ENCODE measurements at places on chromosomes 13 and 19.

DNA sequence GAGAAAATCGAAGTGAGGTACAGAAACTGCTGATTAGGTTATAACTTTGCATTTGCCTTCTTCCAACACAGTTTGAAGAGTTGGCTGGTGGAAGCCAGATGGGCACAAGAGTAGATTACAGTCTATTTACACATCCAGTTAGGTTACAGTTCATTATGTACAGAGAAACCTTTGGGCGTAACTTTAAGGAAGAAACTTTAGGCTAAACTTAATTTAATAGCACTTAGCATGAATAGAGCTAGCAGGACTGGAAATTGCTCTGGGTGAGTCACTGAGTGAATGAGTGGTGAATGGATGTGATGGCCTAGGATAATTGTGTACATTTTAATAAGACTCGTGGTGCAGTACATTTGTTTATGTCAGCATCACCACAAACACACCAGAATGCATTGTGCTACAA lies 62.9 kb upstream of the KLHL1 start:
- DNase-seq: no peak

DNA sequence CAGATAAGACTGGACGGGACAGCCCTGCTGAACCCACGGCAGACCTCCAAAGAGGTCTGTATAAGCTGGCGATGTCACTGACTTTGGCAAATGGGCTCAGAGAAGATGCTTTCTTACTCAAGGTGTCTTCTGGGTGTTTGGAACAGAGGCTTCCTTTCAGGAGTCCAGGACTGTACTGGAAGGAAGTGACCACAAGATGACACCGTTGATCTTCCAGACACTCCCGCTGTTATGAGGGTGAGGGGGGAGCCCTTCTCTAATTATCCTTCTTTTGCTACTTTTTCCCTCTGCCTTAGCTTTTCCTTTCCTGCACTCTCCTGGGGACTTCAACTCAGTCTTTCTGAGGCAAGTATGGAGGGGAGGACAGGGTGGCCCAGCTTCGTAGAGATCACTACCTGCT lies 65.2 kb upstream of the ZNF599 start:
- no peak for DNase-seq

DNA sequence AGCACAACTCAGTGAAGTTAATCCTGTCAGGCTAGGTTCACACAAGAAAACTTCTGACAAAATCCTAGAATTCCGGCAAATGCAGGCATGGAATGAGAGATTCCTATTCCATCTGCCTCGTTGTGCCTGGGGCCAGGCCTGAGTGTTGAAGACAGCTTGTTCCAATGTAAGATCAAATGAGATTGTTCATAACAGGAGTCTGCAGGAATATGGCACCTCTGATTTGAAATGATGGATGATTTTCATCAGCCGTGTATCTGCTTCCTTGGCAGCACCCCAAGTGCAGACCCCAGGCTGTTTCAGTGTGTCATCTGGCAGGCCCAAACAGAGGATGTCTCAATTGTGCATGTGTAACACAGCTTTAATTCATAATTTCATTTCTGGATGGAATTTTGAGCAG lies 35.3 kb upstream of the SACS start:
- DNase-seq: peak; percentile 65

DNA sequence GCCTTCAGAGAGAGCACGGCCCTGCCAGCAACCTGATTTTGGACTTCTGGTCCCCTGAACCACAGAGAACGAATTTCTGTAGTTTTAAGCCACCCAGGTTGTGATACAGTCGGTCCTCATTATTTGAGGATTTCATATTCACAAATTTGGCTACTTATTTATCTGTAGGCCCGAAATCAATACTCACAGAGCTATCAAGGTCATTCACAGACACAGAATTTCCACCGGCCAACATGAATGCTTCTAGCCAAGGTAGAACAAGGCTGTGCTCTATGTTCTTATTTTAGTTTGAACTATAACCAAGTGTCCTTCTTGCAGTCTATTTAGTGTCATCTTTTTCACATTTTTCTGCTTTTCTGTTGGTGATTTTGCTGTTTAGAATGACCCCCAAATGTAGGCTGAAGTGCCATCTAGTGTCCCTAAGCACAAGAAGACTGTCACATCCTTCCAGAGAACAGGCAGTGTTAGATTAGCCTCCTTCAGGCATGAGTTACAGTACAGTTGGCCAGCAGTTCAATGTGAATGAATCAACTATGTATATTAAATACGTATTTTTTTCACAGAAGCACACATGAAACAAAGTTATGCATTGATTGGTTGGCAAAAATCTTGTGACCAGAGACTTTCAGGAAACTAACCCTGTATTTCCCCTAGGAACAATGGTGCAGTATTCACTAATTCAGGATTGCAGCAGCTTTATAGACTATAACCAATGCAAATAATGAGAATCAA lies 63.5 kb downstream of the C13orf42 start:
- no peak for DNase-seq

GRCh38 chr13:28820099-28821051 lies at the start of gene MTUS2:
Gene MTUS2 (plus strand): TSS chr13:28820339.
- DNase-seq: no peak

GRCh38 chr13:29324601-29325000 lies 270.9 kb downstream of the SLC7A1 start:
- no peak for DNase-seq

DNA sequence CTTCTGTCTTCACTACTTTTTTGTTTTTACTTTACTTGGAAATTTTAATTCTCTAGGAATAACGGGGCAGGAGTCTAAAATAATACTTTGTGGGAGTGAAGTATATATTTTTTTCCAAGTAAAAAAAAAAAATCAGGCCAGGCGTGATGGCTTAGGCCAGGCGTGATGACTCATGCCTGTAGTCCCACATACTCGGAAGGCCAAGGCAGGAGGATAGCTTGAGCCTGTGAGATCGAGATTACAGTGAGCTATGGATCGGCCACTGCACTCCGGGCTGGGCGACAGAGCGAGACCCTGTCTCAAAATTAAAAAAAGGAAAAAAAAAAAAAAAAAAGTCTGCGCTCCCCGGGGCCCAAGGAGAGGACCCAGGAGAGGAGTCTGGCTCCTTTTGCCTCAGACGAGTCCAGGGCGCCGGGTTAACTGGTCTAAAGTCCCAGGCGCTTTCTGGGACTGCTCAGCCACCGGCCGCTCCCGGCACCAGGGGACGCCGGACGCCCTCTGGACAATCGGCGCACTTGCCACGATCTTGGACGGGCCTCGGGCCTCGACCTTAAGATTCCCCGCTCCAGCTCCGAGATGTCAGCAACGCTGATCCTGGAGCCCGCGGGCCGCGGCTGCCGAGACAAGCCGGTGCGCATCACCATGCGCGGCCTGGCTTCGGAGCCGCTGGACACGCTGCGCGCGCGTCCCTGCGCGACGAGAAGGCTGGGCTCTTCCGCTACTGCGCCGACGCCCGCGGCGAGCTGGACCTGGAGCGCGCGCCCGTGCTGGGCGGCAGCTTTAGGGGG lies 2.7 kb upstream of the ZFP82 start:
- DNase-seq: no peak

DNA sequence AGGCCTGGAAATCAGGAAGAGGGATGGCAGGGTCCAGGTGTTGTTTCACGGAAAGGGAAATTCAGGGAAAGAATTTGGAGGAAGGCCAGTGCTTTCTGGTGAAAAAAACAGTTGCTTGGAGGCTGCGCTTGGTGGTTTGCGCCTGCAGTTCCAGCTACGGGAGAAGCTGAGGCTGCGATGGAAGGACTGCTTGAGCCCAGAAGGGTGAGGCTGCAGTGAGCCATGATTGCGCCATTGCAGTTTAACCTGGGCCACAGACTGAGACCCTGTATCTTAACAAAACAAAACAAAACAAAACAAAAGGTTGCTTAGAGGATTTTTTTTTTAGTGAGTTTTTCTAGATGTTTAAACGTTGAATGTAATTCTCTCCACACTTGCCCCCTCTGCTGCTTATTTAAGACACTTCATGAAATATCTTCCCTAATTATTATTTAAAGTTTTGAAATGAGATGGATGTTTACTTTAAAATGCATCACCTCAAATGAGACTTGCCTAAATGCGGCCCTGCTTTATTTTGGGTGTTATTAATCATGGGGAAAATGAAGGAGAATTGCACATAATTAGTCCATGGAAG lies 75.4 kb upstream of the TRPC4 start:
- DNase-seq: no peak

- no peak for DNase-seq
Observed at GRCh38 chr19:14479975-14480699, 5.0 kb upstream of the PTGER1 start.

DNA sequence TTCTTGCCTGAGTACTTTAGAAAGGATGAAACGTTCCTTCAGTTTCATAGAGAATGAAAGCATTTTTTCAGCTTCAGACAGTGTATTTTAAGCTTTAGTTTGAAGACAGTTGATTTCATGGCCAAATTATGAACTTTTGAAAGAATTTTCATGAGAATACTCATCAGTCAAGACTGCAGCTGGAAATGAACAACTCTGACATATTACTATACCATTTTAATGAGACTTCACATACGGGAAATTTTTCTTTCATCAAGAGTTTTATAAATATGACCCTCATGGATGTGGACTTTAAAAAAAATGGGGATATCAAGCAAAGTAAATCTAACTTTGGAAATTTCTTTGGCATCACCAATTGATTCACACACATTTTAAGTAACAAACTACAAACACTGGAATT lies 6.4 kb downstream of the LATS2 start:
- DNase-seq: no peak

DNA sequence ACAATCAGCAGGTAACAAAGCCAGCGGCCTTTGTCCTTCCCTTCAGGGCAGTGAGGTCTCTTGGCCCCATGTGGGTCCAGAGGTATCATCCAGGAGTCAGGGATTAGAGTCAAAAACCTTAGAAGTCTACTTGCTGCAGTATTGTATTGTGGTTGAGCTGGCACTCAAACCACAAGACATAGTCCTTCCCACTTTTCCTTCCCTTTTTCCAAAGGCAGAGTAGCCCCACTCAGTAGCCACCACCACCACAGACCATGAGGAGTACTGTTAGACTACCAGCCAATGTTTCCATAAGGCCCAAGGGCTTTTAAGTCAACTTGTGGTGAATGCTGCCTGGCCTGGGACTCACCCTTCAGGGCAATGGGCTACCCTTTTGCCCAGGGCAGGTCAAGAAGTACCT lies 27.1 kb upstream of the CCNA1 start:
- no peak for DNase-seq

DNA sequence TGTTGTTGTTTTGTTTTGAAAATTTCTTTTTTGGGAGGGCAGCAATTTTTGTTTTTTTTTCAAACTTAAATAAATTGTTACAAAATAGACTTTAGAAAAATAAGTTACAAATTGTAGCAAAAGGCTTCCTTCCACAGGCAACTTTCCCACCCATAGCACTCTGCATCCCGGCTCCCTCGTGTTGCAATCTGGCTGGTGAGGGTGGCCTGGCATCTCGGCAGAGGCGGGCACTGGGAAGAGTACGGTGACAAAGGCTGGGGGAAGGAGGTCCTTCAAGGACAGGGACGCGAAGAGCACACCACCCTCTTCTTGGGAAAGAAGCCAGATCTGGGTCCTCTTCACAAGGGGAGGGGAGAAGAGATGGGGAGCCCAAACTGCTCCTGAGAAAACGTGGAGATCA lies 379.7 kb downstream of the OLFM4 start:
- no peak for DNase-seq

DNA sequence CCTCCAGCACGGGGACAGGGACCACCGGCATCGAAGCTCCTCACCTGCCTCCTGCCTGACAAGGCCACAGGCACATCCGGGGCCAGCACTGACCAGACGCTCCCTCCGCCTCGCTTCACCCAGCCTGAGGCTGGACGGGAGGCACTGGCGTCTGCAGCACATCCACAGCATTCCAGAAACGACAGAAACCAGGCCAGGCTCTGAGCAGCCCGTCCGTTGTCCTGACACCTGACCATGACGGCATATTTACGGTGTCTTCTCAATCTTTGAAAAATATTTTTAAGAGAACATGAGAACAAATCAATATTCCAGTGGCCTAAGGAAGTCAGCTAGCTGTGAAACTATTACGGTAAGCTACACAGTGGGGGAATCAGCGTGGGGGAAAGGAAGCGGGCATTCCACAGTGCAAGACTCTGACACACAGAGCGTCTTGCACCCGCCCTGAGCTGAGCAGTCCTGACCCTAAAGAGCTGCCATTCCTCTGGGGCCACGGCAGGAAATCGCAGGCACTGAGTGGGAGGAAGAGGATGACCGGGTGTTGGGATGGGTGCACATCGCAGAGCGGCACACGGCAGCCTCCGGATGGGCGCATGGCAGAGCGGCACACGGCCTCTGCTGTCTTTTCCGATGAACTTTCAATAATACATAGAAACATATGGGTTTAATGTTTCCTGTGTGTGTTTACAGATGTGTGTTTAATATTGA lies 26.8 kb downstream of the RASA3 start:
- DNase-seq: no peak

GRCh38 chr13:82136880-82137279 lies 1745.4 kb downstream of the SLITRK1 start:
- DNase-seq: no peak

- no peak for DNase-seq
Observed at GRCh38 chr19:14333101-14333871, 48.0 kb upstream of the ADGRE5 start.

DNA sequence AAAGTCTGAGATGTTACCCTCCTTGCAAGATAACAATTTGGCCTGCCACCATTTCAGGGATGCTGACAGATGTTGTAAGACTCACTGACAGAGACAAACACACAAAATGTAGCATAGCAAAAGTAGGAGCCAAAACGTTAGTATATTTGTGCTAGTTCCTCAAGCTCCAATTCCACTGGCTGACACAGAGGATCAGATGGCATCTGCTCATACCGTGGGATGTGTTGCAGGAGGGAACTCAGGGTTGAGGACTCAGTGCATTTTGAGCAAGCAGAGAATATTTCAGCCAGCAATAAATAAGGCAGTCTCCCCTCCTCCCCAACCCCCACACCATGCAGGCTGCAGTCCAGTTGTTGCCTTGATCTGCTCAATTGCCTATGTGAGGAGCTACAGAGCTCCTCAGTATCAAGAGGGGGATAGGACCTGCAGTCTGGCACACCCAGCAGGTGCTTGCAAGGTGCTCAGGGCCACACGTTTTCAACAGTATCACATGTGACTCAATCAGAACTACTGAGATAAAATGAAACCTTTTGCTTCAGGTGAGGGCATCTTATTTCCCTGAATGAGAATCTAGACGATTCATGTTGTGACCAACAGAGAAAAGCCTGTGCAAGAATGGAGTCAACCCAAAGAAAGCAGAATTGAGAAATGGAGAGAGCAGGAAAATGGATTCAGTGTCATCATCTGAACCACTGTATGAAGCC lies 23.6 kb upstream of the LRCH1 start:
- DNase-seq: no peak

- DNase-seq: no peak
Observed at GRCh38 chr19:33872445-33873320, 76.0 kb downstream of the KCTD15 start.

GRCh38 chr19:42512130-42512636 lies 16.1 kb downstream of the CEACAM1 start:
- no peak for DNase-seq
